SHP77 (cell line): ENCODE measurements at places on chromosomes 1 and 21.
A peak's percentile ranks its signal among the peaks of the same experiment; 100 is the strongest.

- no peak for DNase-seq
Observed at GRCh38 chr1:10835421-10835820, 39.0 kb upstream of the CASZ1 start.

GRCh38 chr1:9181990-9182783, 52.4 kb upstream of the H6PD start:
- DNase-seq = no peak

DNA sequence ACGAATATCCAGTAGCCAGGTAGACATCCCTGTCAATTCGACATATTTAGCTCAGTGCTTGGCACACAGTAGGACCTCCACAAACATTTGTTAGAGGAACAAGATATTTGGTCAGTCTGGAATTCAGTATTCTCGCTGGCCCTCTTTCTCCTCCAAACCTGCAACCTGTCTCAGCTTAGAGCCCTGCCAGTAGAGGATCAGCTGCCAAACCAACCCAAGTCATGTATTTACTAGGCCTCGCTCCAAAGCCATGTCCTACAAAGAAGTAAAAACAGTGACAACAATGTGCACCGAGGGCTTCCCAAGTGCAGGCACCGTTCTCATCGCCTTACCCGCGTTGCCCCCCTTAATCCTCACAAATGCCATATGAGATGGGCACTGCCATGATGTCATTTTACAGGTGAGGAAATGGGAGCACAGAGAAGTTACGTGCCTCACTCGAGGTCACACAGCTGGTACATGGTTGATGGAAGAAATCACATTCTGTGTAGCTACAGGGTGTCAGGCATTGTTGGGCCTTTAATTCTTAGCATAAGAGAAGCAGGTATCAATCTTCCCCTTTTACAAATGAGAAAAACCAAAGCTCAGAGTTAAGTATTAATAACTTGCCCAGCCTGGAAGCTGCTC, 26.0 kb upstream of the CDCA8 start:
- DNase-seq = no peak

- DNase-seq = no peak
Observed at GRCh38 chr21:45992301-45993209, 11.0 kb downstream of the COL6A1 start.

GRCh38 chr1:92509619-92510018, 22.9 kb upstream of the GFI1 start:
- DNase-seq = no peak

GRCh38 chr1:11648732-11649158, 5.5 kb downstream of the FBXO2 start:
- no peak for DNase-seq

DNA sequence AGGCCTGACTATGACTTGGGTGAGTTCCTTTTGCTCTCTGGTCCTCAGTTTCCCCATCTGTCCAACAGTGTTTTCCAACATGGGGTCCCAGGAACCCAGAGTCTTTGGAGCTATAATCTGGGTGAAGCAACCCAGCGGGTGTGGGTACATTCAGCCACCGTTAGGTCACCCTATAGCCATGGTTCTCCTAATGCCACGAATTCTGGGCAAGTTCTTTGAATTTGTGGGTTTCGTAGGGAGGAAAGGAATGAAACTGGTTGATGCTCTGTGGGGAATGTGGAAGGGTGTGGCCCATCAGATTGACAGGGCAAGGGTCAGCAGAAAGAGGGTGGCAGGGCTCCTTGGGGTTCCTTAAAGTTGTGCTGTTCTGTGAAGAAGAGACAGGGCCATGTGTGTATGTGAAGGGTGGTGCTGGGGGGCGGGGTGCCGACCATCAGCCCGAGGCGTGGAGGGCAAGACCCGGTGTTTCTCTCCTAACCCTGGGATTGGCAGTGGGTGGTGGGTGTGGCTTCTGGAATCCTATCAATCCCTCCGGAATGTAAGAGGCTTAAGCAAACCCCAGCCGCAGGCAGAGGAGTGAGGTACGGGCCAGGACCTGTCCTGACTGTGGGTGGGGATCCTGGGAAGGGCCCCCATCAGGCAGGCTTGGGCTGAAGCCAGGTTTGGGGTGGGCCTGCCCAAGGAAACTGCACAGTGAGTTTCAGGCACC, 35.5 kb upstream of the ZNF362 start:
- DNase-seq = no peak

GRCh38 chr21:31459457-31459856, 115.4 kb upstream of the TIAM1 start:
- no peak for DNase-seq

- no peak for DNase-seq
Observed at GRCh38 chr1:81030441-81030840, 770.3 kb upstream of the ADGRL2 start.

- no peak for DNase-seq
Observed at GRCh38 chr1:64581135-64581842, 111.4 kb downstream of the CACHD1 start.

DNA sequence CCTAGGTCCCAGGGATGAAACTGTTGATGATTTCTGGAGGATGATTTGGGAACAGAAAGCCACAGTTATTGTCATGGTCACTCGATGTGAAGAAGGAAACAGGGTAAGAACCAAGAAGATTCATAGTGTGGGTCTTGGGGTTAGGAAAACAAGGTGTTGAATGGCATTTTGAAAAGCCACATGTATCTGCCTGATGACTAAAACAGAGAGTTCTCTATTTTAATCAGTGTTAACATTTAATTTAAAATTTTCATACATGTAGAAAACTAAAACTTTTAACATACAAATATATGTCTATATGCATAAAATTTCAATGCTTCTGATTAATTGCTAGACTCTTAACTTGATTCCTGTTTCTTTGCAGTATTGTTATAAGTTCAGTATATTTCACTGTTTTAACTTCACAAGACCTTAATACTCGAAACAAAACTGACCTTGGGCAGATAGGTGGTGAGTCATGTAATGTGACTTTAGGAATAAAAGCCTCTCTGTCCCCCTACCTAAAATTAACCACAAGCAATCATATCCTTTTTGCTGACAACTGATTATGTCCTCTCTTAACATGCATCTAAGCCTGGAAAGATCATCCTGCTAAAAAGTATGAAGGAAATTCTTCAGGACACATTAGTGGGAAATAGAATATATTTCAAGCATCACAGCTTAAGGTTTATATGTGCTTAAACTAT, 95.6 kb downstream of the PTPRC start:
- no peak for DNase-seq

DNA sequence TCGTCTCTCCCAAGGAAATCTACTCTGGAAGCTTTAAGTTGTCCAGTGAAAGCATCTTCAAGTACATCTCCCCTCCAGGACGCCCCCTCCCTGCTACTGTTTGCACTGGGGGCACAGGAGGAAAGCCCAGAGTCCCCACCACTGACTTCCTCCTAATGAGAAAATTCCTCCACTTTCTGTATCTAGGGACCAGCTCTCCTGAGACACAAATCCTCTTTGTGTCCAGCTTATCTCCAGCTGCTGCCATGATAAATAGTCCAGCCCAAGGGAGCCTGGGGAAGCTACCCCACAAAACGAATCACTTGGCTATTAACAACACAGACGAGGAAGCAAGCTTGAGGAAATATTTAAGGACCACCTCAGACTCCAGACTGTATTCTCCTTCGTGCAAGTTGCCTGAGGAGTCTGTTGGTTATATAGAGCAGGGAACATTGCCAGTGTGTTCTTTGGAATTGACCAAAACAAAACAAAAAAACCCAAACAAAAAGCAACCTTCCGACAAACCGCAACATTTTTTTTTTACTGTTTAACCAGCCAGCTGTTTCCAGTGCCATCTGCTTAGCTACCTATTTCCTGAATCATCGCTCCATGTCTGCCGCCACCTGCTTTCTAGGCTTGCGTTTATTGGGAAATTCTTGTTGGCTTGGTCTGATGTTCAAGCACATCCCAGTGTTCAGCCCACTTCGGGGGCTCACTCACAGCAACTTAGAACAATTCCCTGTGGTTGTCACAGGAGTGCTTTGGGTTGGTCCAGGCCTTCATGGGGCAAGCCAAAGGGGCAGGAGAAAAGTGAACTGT, 7.7 kb downstream of the C1orf226 start:
- no peak for DNase-seq

- DNase-seq = no peak
Observed at GRCh38 chr1:212655668-212656440, 43.8 kb downstream of the BATF3 start.

- no peak for DNase-seq
Observed at GRCh38 chr1:68049941-68050878, at the start of gene DIRAS3. Gene DIRAS3, minus strand, starts transcription at chr1:68050627. Its CDS starts 3,330 bp downstream, at chr1:68047297.

GRCh38 chr1:8039071-8039470, 13.0 kb upstream of the ERRFI1 start:
- no peak for DNase-seq

- no peak for DNase-seq
Observed at GRCh38 chr1:25999041-25999800, 1.4 kb upstream of the PAFAH2 start.

DNA sequence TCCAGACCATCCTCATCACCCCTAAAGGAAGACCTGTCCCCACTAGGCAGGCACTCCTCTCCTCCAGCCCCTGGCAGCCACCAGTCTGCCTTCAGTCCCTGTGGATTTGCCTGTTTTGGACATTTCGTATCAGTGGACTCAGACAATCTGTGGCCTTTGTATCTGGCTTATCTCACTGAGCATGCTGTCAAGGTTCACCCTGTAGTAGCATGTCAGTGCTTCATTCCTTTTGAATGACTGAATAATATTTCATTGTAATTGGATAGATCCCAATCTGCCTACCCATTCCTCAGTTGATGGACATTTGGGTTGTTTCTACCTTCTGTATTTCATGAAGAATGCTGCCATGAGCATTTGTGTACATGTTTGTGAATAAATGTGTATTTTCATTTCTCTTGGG, 32.9 kb upstream of the RNF187 start:
- DNase-seq = no peak

GRCh38 chr1:62312698-62313097, 6.5 kb downstream of the KANK4 start:
- DNase-seq = peak; percentile 51

DNA sequence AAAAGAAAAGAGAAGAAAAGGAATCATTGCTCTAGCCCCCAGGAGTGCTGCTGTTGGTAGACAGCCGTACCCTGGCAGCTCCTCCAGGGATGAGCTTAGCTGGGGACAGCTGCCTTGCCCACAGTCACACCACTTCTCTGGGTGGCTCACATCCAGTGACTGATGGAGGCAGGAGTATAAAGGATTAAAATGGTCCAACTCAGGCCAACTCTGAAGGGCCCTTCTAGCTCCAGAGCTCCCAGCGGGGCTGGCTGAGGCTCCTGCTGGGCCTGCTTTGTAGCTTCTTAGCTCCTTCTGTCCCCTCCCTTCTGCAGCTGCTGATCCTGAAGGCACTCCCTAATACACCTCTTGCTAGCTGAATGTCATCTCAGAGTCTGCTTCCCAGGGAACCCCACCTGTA, 4.4 kb downstream of the CITED4 start:
- no peak for DNase-seq
